ENCODE measurements at places on chromosomes 2 and 18.

GRCh38 chr2:33242845-33243244 lies 233.6 kb upstream of the RASGRP3 start:
- no peak for DNase-seq

DNA sequence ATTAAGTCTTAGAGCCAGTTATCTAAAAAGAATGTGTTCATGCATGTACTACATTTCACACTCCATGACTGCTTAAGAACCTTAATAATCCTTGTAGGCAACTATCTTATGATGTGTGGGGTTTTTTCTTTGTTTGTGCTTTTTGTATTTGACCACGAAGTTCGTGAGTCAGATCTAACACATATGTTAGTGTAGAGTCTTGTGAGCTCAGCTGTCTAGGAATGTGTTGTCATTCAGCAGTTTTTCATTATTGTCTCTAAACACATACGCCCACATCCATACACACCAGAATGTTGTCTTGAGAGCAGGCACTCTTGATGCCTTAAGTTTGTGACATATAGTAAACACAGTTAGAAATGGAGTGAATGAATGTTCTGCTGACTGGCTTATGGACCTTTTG lies 38.4 kb downstream of the CAB39 start:
- no peak for DNase-seq

- DNase-seq: no peak
These were observed 529.9 kb upstream of the KLHL29 start for GRCh38 chr2:22855081-22855480.

GRCh38 chr18:47831351-47831750 lies 99.1 kb downstream of the SMAD2 start:
- DNase-seq: no peak

- no peak for DNase-seq
These were observed 36.8 kb downstream of the TRIP12 start for GRCh38 chr2:229884775-229885699.

DNA sequence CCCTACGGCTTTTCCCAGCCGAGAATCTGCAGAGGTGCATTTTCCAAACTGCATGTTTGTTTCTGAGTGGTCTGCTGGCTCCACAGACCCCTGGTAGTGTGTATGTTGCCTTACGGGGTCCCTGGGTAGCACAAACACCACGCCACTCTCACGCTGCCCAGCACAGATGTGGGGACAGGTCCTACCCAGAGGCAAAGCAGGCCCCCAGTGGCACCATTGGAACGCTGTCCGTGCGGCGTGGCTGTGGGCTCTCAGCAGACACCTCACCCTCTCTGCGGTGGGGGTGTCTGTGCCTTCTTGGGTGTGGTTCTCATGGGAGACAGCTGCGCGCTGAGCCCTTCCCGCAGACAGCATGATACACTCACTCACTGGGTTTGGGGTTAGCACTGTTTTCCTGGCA lies 137.4 kb downstream of the NFATC1 start:
- DNase-seq: no peak

GRCh38 chr2:98039085-98039756 lies 43.5 kb upstream of the TMEM131 start:
- no peak for DNase-seq

- no peak for DNase-seq
These were observed 425 bp upstream of the SALL3 start for GRCh38 chr18:78979056-78979729.

GRCh38 chr18:47510831-47511230 lies 259.4 kb upstream of the SKOR2 start:
- DNase-seq: no peak

DNA sequence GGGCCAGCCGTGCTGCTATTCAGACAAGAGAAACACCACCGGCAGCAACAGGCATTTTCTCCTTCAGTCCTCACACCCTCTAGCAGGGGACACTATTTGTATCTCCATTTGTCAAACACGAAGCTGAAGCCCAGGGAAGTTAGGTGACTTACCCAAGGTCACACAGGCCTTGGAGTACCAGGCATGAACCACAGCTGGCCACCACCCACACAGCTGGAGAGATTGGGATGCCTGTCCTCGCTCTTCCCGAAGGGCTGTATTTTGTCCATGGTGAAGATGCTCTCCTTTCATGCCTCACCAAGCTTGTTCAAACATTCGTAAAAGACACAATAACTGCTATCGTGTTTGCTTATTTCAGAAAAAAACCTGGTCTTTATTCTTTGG lies 182.7 kb downstream of the INHBB start:
- no peak for DNase-seq

- no peak for DNase-seq
These were observed 380.6 kb upstream of the REG3G start for GRCh38 chr2:78644854-78645253.

DNA sequence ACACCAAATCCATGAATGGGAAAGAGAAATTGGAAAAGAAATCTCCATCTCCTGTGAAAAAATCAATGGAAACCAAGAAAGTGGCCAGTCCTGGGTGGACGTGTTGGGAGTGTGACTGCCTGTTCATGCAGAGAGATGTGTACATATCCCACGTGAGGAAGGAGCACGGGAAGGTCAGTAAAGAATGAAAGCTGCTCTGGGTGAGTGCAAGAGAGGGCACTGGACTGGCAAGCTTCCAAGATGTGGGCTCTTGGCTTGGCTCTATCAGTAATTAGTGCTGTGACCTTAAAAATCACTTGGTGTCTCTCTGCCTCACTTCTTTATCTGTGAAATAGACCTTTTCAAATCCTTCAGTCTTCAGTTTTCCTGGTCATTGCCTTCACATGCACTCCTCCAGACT lies 89.0 kb downstream of the ZNF532 start:
- DNase-seq: no peak

GRCh38 chr2:230866756-230867523 lies 2.2 kb downstream of the ITM2C start:
- DNase-seq: no peak

GRCh38 chr18:79064228-79064627 lies 5.0 kb upstream of the ATP9B start:
- no peak for DNase-seq

DNA sequence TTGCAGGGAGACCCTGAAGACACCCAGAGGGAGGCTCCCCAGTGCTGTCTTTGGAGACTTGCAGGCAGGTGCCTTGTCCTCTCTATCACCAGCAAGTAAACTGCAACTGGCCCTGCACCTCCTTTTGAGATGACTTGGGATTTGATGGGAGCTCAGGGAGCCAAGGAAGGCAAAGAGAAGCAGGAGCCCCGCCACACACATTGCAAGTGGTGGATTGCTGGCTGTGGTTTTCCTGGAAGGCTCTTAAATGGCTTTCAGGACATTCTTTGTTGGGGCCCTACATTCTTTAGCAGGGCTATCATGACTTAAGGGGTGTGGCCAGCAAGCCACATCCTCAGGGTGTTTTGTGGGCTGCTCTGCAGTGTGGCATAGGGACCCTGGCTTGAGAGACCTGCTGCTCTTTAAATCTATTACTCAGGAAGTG lies 39.9 kb upstream of the CDC42EP3 start:
- DNase-seq: no peak

DNA sequence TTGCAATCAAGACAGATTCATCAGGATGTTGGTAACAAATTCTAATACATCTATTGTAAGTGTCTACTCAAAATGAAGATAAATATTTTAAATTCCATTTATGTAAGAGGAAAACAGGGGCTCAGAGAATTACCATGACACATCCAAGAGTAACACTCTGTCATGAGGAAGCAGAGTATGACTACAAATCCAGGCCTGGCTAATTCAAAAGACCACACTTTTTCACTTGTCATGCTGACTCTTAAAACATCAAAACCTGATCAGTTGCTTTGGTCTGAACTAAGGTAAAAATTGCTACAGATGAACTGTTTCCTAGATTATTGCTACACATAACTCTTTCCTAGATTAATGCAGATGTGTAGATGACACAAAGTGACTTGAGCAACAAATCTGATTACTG lies 880.6 kb downstream of the TSN start:
- DNase-seq: no peak

DNA sequence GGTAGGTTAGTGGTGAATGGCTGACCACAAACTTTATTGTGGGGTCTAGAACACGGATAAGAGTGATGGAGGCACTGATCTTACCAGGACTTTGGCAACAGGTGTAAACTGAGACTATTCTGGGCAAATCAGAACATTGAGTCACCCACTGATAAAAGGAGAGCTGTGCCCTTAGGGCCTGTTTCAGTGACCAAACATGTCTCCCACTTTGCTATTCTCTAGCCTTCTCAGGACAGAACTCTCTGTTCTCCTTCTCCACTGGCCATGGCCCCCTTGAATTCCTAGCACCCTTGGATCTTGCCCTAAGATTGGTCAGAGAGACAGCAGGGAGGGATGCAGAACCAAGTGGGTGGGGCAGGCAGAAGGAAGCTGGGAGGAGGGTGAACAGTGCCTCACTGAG lies 18.3 kb downstream of the TRPM8 start:
- no peak for DNase-seq

DNA sequence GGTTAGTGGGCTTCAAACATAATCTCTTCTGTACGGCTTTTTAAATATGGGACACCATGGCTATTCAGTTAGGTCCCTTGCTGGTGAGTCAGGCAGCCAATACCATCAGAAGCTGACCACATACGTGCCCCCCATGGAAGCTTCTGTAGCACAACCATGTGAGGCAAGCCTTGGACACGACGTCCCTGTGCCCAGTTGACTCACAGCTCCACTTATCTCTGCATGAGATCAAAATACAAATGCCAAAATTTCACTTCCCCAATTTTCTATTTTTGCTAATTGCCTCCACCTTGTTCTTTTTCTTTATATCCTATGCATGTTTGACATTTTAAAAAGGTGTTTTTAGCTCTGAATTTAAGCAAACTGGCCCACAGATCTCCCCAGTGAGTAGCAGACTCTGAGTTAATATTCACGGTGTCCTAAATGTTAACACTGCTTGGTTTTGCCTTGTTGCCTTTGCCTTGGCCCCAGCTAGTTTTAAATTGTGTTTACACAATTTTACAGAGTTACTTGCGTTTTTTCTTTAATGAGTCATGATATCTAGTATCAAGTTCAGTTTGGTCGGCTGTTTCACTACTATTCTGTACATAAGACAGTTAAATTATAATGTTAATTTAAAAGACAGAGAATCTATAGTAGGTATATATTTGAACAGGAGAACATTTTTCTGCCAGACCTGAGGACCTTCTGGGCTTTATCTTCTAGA lies 77.5 kb downstream of the CDCA7 start:
- no peak for DNase-seq

GRCh38 chr2:118309946-118310680 lies 221.8 kb downstream of the INSIG2 start:
- peak; percentile 69 for DNase-seq

GRCh38 chr2:83595926-83596325 lies 863.2 kb downstream of the SUCLG1 start:
- DNase-seq: no peak

DNA sequence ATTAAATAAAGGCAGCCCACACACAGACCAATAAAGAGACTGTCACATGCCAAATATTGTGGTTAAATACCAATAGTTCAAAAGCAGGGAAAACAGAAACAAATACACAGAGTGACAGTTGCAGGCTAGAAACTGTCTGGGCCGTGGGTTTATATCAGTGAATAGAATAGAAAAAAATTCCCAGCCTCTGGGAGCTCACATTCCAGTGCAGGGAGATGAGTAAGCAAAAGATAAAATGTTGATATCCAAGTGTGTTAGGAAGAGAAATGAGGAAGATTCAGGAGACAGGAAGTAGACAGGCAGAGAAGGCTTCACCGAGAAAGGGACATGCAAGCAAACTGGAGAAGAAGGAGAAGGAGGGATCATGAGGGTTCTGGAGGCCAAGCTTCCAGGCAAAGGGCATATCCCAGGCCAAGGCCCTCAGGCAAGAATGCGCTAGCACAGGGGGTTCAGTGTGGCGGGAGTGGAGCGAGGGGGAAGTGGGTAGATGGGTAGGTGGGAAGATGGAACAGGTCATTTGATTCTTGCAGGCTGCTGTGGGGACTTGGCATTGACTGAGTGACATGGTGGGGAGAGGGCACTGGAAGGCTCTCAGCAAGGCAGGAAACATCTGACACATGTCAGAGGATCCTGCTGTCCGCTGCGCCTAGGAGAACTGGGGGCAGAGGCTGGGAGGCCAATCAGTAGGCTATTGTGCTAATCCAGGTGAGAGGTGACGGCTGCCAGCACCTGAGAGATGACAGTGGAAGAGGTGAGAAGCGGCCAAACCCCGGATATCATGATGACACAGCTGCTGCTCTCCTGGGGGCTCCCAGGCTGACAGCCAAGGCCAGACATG lies 89.2 kb downstream of the ZBTB7C start:
- no peak for DNase-seq

DNA sequence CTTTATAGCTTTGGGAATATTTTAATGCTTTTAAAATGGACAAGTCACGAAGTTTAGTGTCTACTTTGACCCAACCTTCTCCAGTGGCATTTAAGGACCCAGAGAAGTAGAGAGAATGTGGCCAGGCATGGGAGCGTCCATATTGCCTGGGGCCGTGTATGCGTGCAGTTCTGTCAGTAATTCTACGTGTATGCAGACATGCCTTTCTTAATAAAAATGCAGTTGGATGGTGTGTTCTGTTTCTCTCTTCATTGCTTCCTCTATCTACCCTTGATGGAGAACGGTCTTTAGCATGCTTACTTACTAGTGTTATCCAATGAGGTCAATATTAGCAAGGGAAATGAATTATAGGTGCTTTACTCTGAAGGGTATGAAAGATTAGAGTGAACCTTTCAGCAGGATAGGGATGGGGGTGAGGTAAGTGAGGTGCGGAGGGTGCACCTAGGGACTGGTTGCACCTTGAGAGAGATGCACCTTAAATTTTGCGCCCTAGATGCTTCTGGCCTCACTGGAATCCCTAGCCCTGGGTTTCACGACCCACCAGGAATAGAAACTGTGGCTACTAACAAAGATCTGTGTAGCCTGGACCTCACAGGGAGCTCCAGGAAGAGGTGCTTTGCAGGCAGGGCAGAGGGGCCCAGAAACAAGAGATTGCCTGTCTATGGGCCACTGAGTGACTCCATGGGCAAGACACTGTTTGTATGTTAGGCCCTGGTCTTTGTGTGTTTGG lies 194.3 kb downstream of the MYCN start:
- no peak for DNase-seq

GRCh38 chr2:149587950-149588487 lies 444 bp upstream of the MMADHC start:
- DNase-seq: no peak

DNA sequence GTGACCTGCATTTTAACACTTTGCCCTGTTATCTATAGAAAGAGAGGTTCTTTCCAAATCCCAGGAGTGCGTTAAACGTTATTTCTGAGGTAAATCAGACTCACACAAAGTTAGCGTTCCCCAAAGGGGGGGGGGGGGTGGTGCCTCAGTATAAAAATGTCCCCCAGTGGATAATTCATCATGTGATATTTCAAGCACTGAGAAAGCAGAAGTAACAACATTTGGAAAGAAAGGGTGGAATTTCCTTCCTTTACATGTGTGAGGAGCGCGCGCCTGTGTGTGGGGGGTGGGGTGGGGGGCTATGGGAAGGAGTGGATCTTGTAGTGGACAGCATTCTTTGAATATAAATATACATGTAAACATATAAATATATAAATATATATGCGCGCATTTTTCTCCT lies 630.9 kb downstream of the NYAP2 start:
- no peak for DNase-seq

GRCh38 chr2:137172162-137172561 lies 406.8 kb downstream of the THSD7B start:
- DNase-seq: no peak
